Dermis blood vessel endothelial cell (primary cell): ENCODE measurements at places on chromosomes 11 and 22.

GRCh38 chr11:34915136-34916014, 804 bp downstream of the APIP start:
- peak; percentile 55 for DNase-seq

- DNase-seq: no peak
Observed at GRCh38 chr22:46864314-46865051, 102.0 kb downstream of the TBC1D22A start.

DNA sequence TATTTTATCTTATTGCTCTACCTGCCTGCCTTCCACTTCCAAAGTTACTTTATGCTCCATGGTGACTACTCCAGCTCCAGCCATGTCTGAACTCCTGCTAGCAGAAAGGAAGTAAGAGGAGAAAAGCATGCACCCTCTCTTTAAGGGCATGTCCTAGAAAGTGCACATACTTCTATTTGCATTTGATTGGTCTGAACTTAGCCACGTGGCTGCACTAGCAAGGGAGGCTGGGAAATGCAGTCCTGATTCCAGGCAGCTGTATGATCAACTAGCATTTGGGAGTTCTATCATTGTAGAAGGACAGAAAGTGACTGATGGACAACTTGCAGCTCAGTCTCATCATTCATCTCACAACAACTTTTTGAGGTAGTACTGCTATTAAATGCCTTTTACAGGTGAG, 515.7 kb downstream of the BUD13 start:
- DNase-seq: no peak

DNA sequence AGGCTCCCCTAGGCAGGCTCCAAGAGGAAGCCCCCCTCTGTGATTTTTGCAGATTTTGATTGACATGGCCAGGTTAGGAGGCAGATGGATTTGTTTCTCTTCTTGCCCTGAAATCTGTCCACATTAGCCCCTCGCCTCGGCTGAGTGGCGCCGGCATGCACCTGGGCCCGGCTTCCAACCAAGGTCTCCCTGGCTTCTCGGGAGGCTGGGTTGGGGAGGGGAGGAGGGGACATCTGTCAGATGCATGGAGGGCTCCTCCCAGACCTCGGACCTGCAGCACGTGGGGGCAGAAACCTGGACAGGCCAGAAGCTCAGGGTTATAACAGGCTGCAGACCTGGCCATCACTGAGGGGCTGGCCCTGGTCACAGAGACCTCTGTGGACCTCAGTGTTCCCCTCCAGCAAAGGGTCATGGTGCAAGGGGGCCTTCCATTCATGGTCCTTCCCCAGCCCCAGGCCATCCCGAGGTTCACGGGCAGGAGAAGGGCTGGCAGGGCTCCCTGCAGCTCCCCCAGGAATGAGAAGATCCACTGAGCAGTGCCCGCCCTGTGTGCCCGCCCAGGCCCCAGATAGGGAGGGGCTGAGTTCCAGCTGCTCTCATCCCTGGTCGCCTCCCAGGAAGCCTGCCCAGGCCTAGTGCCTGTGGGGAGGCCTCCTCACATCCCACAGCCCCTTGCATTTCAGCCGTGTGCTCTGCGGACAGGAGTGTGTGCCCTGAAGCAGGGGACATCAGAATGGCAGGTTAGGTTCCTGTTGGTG, 747.8 kb downstream of the BRD1 start:
- DNase-seq: no peak
